ENCODE measurements at places on chromosomes 7 and 10.

- DNase-seq: peak; percentile 11
These were observed 60.3 kb downstream of the RAB18 start for GRCh38 chr10:27564398-27564797.

DNA sequence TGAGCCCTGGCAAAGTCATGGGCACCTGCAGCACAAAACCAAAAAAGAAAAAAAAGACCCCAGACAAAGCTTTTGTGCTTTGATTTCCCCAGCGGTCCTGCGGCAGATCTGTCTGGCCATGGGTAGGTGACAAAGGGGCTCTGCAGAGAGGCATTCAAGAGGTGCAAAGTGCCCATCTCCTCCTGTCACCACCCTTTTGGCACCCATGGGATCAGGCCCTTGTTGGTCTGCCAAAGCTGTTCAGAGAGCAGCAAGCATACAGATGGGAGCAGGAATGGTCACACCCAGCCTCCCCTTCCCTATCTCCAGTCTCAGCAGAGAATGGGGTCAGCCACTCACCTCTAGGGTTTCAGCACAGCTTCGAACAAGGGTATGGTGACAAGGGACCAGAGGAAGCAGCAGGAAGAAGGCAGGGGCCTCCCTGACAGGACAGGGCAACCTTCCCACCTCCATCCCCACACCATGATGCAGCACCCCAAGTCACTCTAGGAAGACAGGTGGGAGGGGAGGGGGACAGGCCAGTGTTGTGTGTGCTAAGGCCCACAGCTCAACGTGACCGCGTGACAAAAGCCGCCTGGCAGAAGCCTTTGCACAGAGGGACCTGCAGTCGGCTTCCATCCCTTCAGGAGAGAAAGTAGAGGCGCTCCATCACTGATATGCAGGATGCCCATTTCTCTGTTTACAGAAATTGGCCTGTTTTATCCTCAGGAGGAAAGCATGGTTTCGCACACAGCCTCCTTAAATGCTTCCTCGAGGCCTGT, 6.3 kb downstream of the CAMK2G start:
- no peak for DNase-seq

GRCh38 chr7:131203291-131203976, 124.2 kb upstream of the MKLN1 start:
- DNase-seq: no peak

DNA sequence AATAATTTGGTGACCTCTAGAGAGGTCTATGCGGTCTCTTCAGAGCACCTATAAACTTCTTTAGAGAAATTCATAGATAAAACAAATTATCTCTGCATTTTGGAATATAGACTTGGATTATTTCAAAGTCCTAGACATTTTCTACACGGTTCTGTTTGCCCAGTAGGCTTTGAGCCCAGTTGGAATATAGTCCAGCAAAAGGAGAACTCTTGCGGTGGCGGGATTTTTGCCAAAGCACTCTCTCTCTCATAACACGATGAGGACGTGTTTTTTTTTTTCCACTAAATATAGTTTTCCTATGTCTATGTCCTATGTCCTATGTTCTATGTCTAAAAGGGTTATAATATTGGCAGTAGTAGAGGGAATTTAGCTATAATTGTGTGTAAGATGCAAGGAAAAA, 164.9 kb upstream of the AGR3 start:
- no peak for DNase-seq

DNA sequence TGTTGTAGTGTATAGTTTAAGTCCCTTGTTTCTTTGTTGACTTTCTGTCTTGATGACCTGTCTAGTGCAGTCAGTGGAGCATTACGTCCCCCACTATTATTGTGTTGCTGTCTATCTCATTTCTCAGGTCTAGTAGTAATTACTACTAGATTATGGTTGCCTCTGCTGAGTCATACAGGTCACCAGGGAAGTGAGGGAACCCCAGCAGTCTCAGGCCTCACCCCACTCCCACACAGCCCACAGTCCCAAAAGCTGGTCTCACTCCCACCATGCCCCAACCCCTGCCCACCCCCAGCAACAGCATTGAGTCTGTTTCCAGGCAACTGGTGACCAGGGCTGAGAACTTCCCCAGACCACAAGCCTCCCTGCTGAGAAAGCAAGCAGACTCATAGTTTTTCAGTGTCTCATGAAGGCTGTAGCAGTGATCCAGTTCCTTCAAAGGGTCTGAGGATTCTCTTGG, 88.0 kb downstream of the PLXDC2 start:
- DNase-seq: peak; percentile 73

DNA sequence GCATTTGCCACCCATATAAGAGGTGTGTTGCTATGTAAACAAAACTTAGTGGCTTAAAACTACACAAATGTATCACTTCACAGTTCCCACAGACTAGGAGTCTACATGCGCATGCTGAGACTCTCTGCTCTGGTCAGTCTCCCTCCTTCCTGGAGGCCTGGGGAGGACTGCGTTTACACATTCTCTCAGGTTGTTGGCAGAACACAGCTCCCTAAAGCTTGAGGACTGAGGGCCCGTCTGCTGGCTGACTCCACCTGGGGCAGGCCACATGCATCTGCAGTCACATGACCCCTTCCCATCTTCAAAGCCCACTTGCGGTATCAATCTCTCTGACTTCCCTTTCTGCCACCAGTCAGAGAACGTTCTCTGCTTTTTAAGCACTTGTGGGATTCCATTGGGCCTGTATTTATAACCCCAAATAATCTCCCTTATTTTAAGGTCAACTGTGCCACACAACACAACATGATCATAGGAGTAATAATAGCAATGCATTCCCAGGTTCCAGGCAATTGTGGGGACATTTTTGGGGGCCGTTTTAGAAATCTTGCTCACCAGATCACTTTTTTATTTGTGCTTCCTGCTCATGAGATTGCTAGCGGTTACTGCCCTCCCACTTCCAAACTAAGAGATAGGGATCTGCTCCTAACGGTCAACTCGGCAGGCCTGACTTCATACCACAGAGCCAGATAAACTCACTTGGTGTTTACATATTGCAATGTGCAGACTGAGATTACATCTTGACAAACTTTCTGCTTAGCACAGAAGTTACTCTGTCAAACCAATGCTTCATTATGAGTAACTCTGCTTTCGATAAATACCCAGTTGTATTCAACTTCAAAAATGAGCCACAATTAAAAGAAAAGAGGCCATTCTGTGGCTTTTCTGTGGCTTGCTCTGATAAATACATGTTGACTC, 96.3 kb downstream of the ALOX5 start:
- DNase-seq: peak; percentile 29

GRCh38 chr10:44650691-44651661, 260.2 kb upstream of the TMEM72 start:
- no peak for DNase-seq

GRCh38 chr7:30681815-30682211, 443 bp downstream of the CRHR2 start:
- DNase-seq: no peak

DNA sequence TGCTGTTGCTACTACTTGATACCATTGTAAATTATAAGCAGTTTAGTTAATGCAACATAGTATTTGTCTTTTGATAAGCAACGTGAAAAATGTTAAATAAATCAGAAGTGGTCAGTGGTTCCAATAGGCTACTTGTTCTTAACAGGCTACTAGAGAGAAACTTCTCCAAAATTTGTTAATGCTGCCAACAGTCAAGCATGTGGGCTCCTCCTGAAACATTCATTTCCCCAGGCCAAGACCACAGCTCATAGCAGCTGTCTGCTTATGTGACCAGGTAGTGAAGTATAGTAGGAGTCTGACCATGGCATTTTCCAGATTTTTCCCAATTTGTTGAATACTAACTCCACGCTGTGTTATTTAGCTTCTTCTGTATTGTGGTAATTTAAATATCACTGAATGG, 81.0 kb downstream of the CYP51A1 start:
- no peak for DNase-seq
